ENCODE measurements at places on chromosomes 5 and 9.

DNA sequence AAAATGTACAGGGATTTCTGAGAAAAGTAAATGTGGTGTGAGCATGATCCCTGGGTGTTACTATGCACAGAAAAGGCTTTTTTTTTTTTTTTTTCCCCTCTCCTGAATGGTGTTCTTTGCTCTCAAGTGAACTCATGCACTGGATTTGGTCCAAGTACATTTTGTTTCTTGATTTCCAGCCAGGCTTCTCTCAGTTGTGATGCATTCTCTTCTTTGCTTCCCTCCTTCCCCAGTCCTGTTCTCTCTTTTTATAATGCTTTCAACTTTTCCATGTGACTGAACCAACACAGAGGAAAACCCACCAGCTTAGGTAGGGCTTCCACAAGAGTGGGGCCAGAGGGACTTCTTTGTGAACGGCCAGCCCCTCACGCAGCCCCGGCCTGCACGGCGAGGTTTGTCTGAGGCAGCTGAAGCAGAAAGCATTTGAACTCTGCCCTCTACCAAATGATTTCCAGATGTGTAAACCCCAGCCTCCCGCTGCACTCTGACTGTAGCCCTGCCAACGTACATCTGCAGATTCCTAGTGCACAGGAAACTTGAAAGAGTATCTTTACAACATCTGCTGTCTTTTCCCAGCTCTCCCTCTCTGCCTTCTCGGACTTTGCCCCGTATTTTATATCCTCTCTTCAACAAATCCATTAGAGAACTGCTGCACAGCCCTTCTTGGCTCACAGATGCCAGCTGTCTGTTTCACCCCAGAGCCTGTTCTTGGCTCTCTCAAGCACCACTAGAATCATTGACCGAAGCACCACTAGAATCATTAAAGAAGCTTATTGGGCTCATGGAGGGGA, 71.8 kb upstream of the CD180 start:
- DNase-seq, result no peak

DNA sequence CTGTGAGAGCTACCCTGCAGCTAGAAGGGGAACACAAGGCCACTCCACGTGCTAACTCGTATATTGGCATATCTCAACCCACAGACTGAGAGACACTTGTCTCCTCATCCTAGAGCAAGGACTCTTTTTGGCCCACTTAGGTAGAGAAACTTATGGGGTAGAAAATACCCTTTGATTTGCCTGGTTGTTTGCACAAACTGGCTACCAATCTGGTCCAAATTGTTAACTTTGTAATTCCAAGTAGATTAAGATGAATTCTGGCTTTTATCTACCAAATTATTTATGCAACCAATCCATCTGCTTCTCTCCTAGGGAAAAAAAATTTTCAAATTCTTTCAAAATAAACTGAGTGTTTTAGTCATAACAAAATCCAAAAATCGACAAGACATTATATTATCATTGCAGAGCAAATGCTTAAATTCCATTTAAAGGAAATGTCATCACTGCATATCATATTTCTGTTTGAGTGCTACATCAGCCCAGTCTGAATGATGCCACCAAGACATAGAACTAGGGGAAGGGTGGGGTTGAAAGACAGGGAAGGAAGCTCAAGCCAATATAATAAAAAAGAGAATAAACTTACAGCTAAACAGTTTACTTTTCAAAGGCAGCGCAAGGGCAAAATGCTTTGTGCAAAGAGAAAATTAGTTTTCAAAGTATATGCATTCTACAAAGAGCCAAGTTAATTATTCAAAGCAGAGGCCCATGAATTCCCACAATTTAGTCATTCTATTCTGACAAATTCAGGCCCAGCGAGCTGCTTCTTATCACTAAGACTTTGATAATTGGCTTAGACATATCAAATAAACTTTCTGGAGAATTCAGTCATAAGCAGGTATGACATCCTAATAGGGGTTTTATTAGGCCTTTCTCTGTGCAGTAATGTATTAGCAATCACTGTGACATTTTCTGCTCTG, 198.0 kb downstream of the CAAP1 start:
- DNase-seq, result no peak

DNA sequence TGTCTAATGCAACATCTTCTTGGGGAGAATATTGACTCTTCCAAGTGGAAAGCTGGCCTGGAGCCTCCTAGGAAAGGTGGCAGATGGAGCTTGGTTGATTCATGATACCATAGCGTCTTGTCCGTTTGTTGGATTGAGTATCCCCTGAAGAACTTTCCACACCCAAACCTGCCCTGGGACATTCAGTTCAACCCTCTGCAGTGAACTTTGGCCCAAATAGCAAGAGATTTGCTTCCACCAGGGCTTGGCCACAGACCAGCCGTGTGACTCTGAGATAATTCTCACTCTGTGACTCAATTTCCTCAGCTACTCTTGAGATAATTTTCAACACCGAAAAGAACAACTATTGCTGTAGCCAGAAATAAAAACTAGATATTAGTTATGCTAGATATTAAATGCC, 108.0 kb upstream of the RAD23B start:
- DNase-seq, result no peak

DNA sequence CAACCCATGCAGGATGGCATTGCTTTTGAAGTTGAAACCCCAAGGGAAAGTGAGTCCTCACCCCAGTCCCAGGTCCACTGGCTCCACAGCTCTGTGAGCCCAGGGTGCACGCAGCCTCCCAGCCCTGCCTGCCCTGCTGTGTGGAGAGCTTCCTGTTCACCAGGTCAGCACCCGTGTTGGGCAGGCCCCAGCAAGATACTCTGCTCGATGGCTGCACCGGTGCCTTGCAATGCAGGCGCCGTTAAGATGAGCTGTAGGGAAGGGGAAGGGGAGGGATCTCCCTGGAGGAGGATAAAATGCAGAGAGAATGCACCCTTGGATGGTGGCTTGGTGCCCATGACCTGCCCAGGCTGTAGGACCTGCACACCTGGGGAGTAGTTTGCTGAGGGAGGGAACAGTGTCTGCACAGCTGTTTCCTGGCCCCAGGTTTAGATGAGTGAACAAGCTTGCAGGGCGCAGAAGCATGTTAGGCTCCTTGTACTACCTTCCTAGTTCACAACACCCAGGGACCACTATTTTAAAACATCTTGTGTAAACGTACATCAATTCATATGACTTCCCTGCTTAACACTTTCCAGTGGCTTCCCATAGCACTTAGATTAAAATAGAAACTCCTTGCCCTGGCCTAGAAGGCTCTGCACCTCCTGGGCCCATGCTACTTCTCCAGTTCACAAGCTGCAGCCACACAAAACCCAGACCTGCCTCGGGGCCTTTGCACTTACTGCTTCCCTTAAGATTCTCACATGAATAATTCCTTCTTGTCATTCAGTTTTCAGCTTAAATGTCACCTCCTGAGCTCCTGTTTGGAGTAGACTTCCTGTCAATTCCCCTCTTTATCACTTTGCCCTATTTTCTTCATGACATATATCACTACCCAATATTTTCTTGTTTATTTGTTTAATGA, 19.6 kb downstream of the FAT2 start:
- DNase-seq, result no peak

DNA sequence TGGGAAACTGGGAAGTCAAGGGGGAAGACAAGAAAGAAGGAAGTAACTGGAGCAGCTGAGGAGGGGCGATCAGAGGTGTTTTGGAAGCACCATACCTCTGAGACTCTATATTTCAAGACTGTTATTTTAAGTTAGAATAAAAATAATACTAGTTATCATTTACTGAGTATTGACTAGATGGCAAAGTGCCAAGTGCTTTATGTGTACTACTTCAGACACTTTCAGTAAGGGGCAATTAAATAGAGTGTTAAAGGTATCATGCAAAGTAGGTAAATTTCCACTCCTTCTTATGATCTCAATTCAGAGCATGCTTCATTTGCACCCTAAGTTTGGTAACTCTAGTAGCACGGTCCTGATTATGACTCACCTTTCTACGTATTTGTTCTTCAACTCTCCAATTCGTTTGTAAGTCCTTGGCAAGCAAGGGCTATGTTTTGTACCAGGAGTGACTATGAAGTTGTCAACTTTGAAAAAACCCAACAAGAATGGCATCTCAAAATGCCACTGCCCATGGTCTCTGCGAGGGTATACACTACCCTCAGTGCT, 152.4 kb upstream of the RAPGEF1 start:
- no peak for DNase-seq

DNA sequence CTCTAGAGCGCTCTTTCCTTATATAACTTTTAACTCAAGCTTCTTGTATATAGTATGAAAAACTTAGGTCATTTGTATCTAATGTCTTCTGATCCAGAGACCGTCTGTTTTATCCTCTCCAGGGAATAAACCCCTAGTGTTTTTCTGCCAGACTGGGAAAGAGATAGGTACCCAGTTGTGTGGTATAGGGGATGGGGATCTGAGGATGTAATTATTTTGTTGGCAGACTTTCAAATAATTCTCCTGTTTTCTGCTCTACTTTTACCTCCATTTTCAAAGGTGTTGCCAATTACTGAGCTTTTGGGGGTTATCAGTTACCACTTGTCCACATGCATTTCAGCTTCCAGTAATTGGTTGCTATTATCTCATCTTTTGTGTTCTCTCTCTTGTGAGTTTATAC, 17.9 kb downstream of the CCDC171 start:
- DNase-seq, result no peak

DNA sequence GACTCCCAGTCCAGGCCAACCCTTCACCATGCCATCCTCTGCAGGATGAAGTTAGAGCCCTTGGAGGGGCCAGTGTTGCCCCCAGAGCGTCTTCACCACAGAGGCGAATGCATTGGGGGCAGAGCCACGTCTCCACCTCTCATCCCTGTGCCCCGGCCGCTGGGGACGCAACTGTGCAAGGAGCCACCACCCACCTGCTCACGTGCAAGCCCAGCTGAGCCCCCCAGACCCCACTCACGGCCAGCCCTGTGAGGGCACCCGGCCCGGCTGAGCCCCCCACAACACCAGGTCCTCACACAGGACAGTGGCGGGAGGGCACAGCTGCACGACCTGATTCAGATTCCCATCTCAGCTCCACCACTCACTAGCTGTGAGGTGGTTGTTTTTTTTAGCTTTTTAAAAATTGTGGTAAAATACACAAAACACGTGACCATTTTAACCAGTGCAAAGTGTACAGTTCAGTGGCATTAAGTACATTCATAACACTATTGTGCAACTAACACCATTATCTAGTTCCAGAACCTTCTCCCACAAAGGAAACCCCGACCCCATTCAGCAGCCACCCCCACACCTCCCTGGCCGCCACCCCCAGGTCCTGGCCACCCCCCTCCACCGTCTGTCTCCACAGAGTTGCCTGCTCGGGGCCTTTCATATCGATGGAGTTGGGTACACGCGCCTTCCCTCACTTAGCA, 33.5 kb upstream of the UBAC1 start:
- DNase-seq, result peak; percentile 58

DNA sequence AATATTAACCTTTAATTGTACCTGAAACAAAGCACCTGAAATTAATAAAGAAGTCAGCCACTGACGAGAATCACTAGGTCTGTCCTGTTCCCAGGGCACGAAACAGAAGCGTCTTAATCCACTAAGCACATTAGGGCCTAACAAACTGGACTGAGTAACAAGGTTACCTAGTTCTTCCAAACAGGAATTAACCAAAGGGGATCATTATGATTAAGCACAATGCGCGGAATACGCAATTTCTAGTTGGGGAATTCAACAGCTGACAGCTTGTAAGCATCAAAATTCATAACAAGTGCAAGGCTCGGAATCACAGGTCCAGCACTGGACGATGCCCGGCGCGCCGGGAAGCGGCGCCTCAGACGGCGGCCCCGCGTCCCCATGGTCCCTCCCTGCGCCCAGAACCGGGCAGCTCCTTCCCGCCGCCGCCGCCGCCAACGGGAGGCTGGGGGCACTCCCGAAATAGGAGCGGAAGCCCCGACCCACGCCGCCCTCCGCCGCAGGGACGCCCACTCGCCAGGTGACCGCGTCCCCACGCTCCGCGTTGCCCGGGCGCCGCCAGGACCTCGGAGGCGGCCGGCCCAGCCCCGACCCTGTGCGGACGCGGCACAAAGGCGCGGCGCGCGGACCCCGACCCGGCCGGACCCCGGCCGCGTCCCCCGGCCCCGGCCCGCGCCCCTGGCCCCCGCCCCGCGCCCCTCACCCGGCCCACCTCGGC, 898 bp downstream of the CAMSAP1 start:
- DNase-seq, result no peak
